ENCODE measurements at places on chromosomes 3 and 15. TPM values are rescaled to one million over a fixed set of nuclear protein-coding genes. Genes with fewer than 3 reads are reported as not detected.

Gene ANKRD34C
- not detected for total RNA-seq

- no peak for DNase-seq
These were observed 13.8 kb downstream of the SIN3A start for GRCh38 chr15:75437721-75438120.

DNA sequence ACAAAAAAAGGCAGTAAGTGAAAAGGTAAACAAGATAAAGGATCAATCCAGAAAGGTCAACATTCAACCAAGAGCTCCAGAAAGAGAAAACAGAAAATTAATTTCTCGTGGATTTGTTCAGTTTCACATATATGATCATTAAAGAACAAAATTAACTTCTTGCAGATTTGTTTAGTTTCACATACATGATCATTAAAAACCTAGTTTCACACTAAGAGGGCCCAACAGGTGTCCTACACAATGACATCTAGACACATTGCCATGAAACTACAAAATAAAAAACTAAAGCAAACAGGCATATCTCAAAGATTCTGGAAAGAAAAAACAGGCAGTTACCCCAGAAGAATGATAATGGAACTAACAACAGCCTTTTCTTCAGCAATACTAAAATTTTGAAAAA lies 22.1 kb downstream of the PHC3 start:
- DNase-seq = no peak

- no peak for DNase-seq
These were observed 9.2 kb downstream of the SHQ1 start for GRCh38 chr3:72839057-72839456.

- DNase-seq = no peak
These were observed 1134.8 kb downstream of the ROBO1 start for GRCh38 chr3:78632925-78633553.

GRCh38 chr15:57736591-57736990 lies 30.1 kb downstream of the POLR2M start:
- no peak for DNase-seq

Gene DPPA2
- total RNA-seq = not detected

Gene CYP19A1
- total RNA-seq = not detected

DNA sequence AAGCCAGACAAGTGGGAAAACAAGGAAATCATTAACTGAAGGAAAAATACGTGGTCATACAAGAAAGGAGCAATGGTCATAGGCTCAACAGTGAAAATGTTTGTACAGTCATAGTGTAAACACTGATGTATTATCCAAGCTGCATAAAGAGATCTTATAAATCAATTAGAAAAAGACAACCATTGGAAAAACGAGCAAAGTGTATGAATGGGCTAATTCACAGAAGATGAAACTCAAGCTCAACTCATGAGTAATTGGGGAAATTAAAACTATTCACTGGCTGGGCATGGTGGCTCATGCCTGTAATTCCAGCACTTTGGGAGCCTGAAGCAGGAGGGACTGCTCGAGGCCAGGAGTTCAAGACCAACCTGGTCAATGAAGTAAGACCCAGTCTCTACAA lies 6.4 kb upstream of the IGF2BP2 start:
- no peak for DNase-seq

DNA sequence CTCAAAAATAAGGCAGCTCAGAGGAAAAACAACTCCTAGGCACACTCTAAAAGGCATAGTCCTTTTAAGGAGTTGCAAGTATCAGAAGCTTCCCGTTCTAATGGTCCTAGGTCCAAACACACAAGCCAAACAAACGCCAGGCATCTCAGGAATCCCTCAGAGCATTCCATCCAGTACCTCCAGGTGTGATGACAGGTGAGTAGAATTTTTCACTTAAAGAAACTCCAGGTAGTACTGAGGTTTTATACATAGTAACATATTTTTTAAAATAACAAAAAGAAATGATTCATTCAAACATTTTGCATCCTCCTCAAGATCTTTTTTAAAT lies 1092.3 kb downstream of the TUSC7 start:
- DNase-seq = no peak

Gene PLSCR5
- total RNA-seq = not detected

GRCh38 chr15:43218908-43219706 lies 1.7 kb downstream of the EPB42 start:
- DNase-seq = no peak

- DNase-seq = no peak
These were observed 269.4 kb downstream of the GBE1 start for GRCh38 chr3:81492040-81492439.

GRCh38 chr3:119018690-119019463 lies 15.8 kb downstream of the IGSF11 start:
- DNase-seq = no peak

DNA sequence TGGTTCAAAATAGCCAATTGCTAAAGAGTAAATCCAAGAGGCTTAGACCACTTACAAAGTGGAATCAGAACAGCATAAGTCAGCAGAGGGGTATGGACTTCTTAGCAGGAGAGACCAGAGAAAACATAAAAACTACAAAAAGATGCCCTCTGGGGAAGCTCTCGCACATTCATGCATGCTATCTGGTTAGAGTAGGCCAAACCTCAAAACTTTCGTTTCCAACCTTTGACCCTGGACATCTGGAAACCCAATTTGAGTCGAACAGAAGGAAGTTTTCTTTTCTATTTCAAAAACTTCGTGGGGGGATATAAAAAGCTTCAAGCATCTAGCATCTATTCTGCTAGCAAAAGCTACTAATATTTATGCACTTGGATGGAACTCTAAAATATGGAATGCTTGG lies 523.9 kb upstream of the AGTR1 start:
- no peak for DNase-seq
